ENCODE measurements at places on chromosomes 16 and 17.

GRCh38 chr16:62079236-62079635 lies 43.0 kb upstream of the CDH8 start:
- DNase-seq: no peak

DNA sequence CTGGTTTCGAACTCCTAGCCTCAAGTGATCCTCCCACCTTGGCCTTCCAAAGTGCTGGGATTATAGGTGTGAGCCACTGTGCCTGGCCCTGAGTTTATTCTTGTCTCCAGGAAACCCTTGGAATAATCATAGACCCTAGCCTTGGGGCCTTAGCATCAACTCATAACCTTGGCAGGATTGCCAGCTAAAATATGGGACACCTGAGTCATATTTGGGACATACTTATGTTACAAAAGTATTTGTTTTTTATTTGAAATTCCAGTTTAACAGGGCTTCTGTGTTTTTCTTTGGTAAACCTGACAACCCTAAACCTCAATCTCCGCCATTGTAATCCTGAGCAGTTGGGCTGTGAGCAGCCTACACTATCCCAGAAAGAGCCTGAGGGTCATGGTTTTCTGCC lies 28.6 kb upstream of the TNS4 start:
- no peak for DNase-seq

DNA sequence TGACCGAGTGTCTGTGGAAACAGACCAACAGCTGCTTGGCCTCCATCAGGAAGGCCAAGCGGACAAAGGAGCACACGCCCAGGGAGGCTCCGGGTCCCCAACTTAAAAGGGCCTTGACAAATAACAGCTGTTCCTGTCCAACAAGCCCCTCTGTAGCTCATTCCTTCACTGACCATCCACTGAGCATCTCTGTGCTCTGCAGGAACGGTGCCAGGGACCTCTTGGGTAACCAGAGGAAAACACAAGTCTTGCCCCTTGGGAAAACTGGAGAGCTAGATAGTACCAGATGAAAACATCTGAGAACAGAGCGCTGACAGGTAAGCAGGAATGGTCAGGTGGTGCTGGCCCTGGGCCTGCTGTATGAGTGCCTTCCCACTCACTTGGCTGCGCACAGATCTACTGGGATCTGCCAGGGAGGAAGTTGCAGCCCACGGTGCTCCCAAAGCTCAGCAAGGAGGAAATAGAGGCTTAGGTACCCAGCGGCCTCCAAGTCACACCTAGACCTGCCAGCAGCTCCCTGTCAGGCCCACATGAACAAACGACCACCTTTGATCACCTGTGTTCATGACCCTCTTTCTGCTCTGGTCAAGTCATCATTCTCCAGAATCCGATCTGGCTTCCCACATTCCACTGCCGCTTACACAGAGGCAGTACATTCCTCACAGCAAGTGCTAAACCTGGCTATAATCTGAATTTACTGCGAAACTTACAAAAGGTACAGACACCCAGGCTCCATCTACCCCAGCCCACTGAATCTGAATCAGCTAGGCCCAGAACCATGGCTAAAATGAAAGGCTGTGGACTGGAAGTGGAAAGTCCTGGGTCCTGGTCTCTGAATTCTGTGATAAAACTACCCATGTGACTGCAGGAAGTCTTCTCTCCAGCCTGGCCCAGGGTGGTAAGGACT lies 12.5 kb downstream of the DCAKD start:
- no peak for DNase-seq

DNA sequence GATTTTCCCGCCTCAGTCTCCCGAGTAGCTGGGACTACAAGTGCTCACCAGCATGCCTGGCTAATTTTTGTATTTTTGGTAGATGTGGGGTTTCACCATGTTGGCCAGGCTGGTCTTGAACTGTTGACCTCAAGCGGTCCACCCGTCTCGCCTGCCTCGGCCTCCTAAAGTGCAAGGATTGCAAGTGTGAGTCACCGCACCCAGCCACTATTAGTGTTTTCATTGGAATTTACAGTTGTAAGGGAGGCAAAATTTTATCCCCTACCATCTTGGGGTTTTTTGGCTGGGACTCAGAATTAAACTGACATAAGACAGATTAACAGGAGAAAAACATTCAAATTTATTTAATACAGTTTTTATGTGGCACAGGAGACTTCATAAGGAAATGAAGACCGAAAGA lies 12.3 kb upstream of the MYCBPAP start:
- no peak for DNase-seq

GRCh38 chr16:85171004-85171758 lies 58.9 kb upstream of the CIBAR2 start:
- no peak for DNase-seq

DNA sequence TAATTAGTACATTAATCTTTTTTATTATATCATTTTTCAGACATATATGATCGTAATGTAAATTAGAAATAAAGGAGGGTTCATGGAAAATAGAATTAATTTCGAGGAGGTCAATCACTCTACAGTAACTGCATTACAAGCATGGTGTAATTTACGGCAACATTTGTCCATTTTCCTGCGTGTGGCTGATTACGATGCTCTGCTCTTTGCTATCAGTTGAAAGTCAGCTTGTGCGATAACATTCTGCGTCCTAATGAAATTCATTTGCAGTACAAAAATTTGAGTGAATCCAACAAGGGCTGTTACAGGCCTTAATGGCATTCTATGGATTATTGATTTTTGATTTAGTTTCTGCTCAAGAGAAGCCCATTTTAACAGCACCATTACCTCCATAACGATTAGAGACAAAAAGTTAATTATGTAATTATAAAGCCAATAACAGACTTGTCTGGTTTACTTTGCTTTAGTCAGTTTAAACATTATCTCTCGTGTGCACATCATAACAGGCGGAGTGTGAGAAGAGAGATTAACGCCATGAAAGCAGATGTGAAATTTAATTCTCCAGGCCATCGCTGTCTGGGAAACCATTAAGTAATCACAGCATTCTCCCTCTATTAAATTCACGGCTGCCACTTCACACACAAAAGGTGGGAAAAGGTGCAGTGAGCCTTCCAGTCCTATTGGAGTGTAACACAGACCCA lies 256.4 kb upstream of the IRX3 start:
- peak; percentile 84 for DNase-seq

DNA sequence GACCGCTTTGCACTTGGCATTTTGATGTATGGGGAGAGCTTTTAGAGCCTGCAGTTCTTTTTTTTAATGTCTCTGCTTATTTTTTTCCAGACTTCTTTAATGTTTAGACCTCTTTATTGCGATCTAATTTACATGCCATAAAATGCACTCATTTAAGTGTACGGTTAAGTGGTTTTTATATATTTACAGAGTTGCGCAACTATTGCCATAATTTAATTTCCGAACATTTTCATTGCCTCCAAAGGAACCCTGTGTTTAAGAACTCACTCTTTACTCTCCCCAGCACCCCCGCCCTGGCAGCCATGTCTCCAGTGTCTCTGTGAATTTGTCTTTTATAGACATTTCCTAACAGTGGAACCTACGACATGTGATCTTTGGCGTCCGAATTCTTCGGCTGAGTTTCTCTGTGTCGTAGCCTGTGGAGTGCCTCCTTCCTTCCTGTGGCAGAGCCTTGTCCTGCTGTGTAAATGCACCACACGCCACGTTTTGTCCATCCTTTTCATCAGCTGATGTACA lies 24.0 kb downstream of the ZNF750 start:
- no peak for DNase-seq

DNA sequence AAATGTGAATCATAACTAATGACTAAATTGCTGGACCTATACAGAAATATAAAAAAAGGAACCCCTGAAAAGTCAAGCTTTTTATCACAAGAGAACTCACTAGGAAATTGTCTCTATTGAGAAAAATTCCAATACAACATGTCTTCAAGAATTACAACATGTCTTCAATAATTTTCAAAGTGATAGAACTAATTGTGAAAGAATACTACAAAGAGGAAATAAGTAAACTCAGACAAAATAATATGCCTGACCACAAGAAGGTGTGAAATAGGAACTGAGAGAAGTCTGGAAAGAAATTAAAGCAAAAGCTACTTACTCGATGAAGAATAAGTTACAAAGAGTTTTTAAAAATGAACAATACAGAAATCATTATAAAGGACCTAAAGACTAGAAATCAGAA lies 29.9 kb upstream of the OR1G1 start:
- no peak for DNase-seq

GRCh38 chr16:2385190-2385836 lies 43.9 kb upstream of the CCNF start:
- no peak for DNase-seq

DNA sequence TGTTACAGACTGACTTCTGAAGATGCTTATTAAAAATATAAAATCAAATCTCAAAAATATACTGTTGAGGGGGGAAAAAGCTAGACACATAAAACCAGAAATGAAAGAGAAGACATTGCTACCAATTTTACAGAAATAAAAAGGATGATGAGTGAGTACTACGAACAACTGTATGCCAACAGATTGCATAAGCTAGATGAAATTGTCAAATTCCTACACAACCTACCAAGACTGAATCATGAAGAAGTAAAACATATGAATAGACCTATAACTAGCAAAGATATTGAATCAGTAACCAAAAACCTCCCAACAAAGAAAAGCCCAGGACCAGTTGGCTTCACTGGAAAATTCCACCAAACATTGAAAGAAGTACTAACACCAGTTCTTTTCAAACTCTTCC lies 3.5 kb upstream of the CAPNS2 start:
- no peak for DNase-seq

Measured in NCI-H748 treated with DMSO at 0.1 percent for 48 hours (cell line).